ENCODE measurements at places on chromosomes 5 and 9.

GRCh38 chr9:15086156-15086763, 176.0 kb upstream of the FREM1 start:
- DNase-seq: no peak

DNA sequence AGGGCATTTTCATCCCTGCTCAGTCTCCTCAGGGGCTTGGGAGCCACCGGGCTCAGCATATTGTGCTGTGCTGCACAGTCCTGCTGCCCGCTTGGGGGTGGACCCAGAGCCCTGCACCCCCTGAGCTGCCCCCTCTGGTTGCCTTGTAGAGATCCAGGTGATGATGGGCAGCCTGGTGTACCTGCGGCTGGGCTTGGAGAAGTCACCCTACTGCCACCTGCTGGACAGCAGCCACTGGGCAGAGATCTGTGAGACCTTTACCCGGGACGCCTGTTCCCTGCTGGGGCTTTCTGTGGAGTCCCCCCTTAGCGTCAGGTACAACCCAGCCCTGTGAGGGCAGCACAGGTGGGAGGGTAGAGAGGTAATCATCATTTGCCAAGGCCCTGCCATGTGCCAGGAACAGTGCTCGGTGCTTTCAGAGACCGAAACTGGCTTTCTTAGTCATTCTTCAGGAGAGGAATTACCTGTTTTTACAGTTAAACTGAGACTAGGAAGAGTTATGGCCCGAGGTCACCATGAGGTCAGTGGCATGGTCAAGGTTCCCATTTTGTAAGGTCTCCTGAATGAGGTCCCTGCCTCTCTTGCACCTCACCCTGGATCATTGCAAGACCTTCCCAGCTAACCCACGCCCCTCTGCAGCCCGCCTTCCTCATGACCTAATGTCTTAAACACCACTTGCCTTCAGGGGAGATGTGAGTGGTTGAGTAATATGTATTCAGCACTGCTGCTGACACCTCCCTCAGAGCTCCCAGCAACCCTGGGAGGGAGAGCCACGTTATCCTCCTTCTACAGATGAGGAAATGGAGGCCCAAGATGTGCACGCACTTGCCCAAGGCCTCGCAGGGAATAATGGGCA, 7.5 kb downstream of the NHP2 start:
- no peak for DNase-seq

DNA sequence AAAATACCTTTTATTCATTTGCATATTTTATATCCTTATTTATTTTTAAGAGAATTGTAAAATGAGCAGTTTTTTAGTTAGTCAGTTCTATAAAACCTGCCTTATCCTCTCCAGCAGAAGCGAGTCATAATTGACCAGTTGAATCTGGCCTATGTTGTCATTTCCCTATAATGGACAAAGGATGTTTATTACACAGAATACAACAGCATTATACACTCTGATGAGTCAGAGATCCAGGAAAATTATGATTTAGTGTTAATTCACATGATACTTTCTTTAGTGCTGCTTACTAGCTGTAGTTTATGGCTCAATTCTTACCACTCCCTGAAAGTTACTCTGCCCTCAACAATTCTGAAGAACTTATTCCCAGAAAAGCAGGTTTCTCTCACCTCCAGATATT, 26.8 kb upstream of the LURAP1L start:
- DNase-seq: no peak

GRCh38 chr9:123283048-123283408, 14.6 kb upstream of the STRBP start:
- DNase-seq: no peak

DNA sequence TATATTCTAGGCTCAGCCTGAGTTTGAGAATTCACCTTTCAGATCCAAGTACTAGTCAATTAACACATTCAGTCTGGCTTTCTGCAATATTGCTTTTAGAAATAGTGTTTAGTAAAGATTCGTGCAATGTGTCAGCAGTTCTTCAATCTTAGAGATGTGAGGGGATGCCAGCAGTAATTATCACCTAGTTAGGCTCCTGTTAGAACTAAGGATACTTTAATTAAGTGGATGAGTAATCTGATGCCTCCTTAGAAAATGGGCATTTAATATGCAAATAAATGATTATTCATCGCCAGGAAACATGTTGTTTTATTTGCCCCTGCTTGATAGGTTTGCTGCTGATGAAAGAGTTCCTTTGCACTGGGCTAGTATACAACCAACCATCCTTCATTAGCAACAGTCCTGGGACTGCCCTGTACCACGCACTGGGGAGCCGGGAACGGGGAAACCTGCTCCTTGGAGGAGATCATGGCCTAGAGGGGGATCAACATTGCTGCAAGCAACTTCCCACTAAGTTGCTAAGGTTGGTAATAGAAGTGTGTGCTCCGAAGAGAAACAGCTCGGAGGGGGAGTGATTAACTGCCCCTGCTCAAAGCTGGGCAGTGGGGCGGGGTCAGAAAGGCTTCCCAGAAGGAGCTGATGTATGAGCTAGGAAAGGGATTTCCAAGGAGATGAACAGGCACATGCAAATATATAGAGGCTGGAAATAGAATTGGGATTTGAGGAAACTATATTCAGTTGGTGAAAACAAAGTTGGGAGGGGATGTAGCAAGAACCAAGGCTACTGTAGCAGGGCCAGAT, 231.8 kb downstream of the DRD1 start:
- DNase-seq: no peak

GRCh38 chr9:121573717-121574485, 74.3 kb upstream of the GGTA1 start:
- no peak for DNase-seq

GRCh38 chr5:119031011-119031886, 39.6 kb upstream of the DMXL1 start:
- no peak for DNase-seq

DNA sequence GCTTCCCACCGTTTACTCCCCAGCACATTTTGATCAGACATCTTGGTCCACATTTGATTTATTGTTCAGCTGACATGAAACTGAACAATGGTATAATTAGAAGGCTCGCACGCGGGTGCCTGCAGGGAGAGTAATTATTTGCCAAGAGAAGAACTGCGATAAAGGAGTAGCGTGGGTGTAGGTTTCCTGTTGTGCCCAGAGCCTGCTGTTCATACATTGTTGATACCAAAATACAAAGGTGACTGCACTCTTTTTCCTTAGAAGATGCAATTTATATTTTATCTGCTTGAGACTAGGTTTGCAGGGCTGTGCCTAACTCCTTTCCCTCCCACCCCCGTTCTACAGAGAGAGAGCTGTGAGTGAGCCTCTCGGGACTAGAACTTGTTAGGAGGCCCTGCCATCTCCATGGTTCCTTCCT, 241.8 kb upstream of the MSX2 start:
- no peak for DNase-seq

DNA sequence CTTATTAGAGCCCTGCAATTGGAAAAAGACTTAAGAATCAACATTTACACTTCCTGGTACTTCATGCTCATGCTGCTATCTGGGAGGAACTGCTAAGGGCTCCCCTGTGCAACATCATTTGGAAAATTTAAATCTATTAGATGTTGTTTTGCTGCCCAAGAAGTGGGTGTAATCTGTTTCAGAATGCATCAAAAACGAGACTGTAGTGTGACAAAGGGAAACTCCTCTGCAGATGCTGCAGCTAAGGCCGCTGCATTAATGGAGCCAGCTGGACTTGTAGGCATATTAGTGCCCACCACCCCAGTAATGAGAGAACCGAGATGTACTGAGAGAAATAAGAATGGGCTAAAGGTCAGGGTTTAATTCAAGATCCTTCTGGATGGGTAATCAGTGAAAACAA, 11.1 kb upstream of the PAIP1 start:
- DNase-seq: no peak

GRCh38 chr9:8186560-8186959, 387.0 kb upstream of the DMAC1 start:
- no peak for DNase-seq

- DNase-seq: peak; percentile 15
Observed at GRCh38 chr5:79612667-79613198, 492 bp downstream of the TENT2 start.

DNA sequence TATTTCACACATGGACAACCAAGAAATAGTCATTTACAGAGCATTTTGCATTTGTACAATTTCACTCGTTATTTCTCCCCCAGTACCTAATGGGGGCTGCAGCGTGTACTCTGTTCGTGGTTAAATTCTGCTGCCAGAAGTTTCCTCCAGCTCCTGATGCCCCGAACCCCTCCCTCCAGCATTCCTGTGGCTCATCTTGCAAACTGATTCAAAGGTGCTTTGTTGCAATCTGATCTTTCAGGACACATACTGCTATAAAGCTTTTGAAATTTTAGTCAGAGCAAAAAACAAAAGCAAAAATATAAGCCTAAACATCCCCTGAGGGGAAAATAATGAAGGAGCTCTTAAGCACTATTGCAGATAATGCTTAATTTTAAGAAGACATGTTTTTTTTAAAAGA, 27.7 kb downstream of the UBLCP1 start:
- no peak for DNase-seq

DNA sequence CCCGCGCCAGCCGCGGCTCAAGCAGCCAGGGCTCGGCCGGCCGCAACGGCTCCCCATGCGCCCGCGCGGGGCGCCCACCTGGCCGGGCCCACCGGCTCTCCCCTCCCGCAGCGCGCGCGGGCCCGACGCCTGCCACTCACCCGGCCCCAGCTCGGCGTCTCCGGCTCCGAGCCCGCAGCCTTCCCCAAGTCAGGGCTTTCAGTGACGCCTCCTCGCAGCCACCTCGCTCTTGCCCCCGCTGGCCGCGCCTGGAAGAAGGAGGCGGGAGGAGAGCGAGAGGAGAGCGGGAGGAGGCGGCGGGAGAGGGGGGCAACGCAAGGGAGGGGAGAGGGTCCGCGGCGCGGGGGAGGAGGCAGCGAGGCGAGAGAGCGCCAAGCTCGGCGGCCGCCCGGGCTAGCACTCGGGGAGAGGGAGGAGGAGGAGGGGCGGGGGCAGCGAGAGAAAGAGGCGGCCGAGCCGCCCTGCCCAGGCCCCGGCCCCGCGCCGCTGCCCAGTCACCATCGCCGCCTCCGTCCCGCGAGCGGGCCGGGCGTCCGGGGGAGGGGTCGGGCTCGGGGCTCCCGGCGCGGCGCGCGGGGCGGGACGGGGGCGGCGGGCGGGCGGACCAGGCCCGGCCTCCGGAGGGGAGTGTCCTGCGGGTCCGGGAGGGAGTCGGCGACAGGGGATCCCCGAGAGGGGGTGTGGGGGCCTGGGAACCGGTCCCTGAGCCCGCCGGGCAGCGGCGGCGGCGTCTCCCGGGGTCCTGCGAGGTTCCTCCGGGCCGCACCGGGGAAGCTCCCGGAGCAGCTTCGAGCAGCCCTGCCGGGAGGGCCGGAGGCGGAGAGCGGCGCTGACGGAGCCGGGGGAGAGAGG, at the start of gene LHFPL2:
LHFPL2 (minus strand) TSS at position 414 of the 852 bp plus-strand sequence. CDS start 138,559 bp downstream, outside the sequence.
- DNase-seq: no peak

- DNase-seq: no peak
Observed at GRCh38 chr5:127101533-127101932, 28.2 kb upstream of the C5orf63 start.

DNA sequence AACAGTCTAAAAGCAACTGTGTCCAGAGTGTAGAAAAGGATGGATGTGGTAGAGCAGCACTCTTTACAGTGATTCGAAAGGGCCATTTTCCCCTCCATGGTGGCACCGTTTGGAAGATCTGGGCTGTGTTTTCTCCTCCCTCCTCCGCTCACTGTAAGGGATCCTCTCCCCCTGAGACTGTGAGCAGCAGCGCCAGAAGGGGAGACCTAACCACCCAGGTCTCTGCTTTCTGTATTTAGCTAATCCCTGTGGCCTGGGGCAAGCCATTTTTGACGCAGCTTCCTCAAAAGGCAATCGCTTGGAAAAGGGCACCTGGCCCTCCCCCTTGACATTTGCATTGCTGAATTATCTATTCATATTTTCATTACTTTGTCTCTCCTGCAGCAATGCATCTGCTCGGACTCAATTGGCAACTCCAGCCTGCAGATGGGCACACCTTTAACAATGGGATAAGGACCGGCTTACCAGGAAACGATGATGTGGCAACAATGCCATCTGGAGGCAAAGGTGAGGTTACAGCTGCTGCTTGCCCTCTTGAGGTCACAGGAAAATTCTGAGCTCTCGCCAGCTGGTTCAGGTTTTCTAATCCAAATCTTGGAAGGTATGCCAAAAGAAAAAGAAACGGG, 244.3 kb upstream of the WWC1 start:
- peak; percentile 26 for DNase-seq

Measured in HL-60 (cell line).